ENCODE measurements at places on chromosomes 2 and 18.

- no peak for DNase-seq
- H3K27ac ChIP-seq: no peak overlapping the region
- no peaks in the 10 kb centered on the region for H3K4me1 ChIP-seq
- H3K27me3 ChIP-seq: no peaks in the 10 kb centered on the region
- H3K4me3 ChIP-seq: no peak overlapping the region
- no peaks in the 10 kb centered on the region for H3K36me3 ChIP-seq
These were observed 53.1 kb upstream of the ZEB2 start for GRCh38 chr2:144572977-144573376.

DNA sequence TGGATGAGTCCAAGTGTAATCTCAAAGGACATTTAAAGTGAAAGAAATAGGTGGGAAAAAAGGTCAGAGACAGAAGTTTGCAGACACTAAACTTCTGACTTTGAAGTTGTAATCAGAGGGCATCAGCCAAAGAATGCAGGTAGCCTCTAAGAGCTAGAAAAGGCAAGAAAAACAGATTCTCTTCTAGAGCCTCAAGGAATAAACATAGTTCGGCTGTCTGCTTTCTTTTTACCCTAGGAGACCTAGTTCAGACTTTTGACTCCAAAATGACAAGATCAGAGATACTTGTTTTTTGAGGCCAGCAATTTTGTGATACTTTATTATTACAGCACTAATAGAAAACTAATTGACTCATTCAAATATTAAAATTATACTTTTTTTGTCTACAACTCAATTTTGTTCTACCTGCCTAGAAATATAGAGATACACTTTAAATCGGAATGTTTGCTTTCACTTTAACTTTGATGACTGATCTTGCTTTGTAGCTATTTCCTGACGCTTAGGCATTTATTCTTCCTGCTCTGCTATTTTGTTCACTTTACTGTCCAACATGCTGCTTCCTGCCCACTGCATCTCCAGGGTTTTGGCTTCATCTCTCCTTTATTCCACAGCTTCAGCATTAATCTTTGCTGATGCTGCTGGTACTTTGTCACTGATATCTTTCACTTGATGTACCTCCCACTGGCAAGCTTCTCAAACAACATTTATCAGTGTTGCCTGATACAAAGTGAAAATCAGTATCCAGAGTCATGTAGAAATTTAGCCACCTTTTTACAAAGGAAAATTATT is 272.5 kb downstream of the DSEL start:
- peak overlapping the region; percentile 18 for H3K4me3 ChIP-seq
- no peaks in the 10 kb centered on the region for H3K4me1 ChIP-seq
- no peak for DNase-seq
- H3K27ac ChIP-seq: no peak overlapping the region

DNA sequence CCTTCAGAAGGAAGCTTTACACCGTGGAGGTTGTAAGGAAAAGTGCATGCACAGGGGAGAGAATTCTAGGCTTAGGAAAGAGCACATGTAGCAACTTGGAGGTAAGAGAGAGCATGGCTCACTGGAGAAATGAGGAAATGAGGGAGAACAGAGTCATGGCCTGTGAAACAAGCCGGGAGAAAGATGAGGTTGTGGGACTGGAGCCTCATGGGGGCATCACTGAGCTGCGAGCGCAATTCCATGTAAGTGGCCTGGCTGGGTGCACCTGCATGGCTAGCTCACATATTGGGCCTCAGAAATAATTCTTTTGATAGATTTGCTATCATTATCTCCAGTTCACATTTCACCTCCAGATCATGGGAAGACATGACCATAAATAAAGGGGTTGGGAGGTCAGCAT is 785.5 kb upstream of the RAB6C start:
- H3K4me1 ChIP-seq: no peaks in the 10 kb centered on the region
- H3K4me3 ChIP-seq: no peak overlapping the region
- no peak for DNase-seq
- H3K36me3 ChIP-seq: no peaks in the 10 kb centered on the region
- H3K27ac ChIP-seq: no peak overlapping the region
- no peaks in the 10 kb centered on the region for H3K27me3 ChIP-seq

DNA sequence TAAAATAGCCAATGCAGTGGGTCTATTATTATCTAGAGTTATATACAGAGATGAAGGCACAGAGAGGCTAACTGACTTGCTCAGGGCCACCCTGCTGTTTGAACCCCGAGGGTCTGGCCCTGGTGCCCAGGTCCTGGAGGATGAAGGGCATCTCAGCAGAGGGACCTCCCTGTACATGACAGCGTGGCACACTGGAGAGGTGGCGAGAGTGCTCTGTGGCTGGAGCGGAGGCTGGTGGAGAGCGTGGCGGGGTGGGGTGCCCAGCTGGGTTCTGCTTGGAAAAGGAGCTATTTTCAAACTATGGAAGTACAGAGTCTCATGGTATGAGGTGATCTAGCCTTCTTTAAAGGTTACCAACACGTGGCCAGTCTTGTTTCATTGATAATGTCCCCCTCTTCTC is 35.8 kb downstream of the GREB1 start:
- H3K27ac ChIP-seq: no peak overlapping the region
- no peaks in the 10 kb centered on the region for H3K36me3 ChIP-seq
- no peaks in the 10 kb centered on the region for H3K27me3 ChIP-seq
- H3K4me1 ChIP-seq: no peaks in the 10 kb centered on the region
- DNase-seq: no peak

GRCh38 chr18:4758980-4759379 is 303.9 kb upstream of the DLGAP1 start:
- no peak overlapping the region for H3K4me3 ChIP-seq
- no peaks in the 10 kb centered on the region for H3K36me3 ChIP-seq
- no peaks in the 10 kb centered on the region for H3K27me3 ChIP-seq
- peak; percentile 35 for DNase-seq
- H3K27ac ChIP-seq: peak overlapping the region; percentile 34
- no peaks in the 10 kb centered on the region for H3K4me1 ChIP-seq
